Stimulated activated CD4-positive, alpha-beta T cell treated with anti-CD3 and anti-CD28 coated beads, Interleukin-1b, Interleukin-23, amount 100 ng/mL, for 48 hours (primary cell): ENCODE measurements at places on chromosomes 12 and 14.

GRCh38 chr14:102693006-102693755, 84.1 kb upstream of the TRAF3 start:
- no peak for DNase-seq

GRCh38 chr12:6839482-6840201, 1.1 kb upstream of the GNB3 start:
- no peak for DNase-seq

DNA sequence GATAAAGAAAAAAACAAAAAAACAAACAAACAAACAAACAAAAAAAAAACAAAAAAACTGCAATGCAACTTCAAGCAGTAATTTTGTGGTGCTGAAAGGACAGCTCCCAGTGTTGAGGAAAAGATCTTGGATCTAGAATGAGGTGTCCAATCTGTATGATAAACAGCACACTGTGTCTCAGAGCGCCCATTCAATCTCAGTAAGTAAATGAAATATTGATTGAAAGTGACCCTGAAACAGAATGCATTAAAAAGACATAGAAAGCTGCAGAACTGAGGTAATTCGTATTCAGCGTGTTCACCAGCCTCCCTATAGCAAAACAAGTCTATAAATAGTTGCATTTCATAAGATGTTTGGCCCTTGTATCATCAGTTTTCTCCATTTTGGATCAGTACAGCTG, 153.0 kb downstream of the NOVA1 start:
- no peak for DNase-seq

- DNase-seq = no peak
Observed at GRCh38 chr14:104292084-104292970, 153.9 kb downstream of the KIF26A start.

DNA sequence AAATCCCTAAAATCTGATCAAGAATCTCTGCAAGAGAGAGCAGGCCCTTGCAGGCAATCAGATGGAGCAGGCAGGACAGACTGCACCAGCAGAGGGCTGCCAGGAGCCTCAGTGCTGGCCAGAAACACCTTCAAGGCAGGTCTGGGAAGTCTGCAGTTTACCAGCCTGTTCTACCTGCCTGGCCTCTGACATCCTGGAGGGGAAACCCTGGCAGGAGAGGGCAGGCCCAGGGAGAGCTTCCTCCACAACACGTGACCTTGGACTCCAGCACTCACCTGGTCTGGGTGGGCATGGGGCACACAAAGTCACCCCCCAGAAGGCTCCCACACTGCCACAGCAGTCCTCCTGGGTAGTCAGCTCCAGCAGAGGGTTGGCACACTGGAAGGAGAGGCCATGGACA, 56.0 kb downstream of the ISCA2 start:
- DNase-seq = no peak

GRCh38 chr12:96334502-96334901, 65.7 kb downstream of the CDK17 start:
- DNase-seq = no peak

DNA sequence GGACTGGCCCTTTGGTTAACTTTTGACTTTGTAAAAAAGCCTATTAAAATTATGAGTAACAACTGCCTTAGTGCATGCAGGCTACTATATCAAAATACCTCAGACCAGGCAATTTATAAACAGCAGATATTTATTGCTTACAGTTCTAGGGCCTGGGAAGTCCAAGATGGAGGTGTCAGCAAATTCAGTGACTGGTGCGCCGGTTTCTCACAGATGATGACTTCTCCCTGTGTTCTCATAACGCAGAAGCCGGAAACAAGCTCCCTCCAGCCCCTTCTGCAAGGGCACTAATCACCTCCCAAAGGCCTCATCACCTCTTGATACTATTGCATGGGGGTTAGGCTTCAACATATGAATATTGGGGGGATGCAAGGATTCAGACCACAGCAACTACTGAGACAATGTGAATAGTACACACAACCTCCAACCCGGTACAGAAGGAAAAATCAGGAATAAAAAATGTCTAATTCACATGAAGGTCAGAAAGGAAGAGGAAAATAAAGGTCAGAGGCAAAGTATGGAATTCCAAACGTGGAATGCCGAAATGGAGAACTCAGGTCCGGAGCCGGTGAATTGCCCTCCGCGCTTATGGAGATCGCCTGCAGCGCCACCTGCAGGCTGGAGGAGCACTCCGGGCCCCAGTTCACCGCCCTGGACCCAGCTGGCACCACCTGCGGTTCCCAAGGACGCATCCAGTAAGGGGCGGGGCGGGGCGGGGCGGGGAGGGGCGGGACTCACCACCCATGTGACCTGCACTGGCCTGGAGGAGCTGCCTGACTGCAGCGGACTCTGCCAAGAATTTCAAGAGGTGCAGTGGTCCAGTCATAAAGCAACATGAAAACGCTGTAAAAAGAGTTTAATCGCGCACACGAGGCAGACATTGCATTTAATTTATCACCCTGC, 203.4 kb downstream of the KIF26A start:
- DNase-seq = peak; percentile 51

- DNase-seq = no peak
Observed at GRCh38 chr12:98295681-98296080, 219.7 kb upstream of the TMPO start.

- no peak for DNase-seq
Observed at GRCh38 chr12:101884174-101884573, 6.8 kb downstream of the DRAM1 start.

DNA sequence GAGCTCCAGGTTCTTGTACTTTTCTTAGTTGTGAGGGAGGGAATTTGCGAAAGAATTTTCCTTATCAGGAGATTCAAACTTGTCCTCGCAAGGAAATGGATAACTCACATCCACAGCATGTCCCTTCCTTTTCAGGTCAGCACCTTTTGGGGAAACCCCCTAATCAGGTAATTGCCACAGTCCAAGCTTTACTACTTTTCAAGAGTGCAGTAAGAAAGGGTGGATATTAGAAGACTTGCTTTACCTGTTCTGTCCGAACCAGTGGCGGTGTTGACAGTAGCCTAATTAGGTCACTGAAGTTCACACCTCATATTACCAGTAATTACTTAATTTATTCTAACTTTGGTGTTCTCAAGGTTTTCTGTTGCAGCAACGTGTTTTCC, 6.7 kb upstream of the C12orf50 start:
- no peak for DNase-seq

DNA sequence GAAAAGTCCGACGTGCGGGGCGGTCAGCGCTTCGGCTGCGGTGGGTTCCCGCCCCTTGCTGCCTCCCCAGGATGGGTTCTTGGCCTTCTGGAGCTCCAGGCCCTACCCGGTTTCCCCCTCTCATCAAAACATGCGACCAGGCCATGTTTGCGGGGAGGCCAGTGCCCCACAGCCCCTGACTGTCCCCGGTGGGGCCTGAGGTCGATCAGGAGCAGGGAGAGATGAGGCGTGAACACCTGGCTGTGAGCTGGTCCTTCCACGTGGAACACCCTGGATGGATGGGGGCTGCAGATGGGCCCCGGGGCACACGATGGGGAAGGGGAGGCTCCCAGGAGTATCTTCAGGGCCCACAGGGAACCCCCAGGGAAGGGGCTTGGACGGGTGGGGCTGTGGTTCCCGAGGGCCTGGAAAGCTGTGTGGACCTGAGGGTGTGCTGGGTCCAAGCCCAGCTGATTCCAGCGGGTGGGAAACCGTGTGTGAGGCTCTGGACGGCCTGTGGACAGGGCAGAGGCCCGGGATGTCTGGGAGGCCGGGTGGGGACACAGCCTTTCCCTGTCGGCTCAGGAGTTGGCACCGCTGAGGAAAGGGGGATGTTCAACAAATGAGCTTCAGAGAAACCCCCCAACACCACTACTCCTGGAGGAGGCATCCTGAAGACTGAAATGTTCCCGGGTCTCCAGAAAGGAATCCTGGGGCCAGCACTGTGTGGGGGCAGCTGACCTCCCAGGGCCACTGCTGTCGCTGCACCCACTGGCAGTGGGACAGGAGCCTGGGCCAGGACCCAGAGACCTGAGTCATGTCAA, 187.0 kb upstream of the C14orf180 start:
- DNase-seq = no peak

DNA sequence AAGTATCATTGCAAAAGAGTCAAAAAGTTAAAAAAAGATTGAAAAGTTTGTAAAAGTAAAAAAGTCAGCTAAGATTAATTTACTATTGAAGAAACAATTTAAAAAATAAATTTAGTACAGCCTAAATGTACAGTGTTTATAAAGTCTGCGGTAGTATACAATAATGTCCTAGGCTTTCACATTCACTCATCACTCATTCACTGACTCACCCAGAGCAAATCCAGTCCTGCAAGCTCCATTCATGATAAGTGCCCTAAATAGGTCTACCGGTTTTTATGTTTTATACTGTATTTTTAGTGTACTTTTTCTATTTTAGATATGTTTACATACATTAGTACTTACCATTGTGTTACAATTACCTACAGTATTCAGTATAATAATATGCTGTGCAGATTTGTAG, 43.9 kb upstream of the ABCC9 start:
- DNase-seq = no peak
